ENCODE measurements at places on chromosomes 6 and 20. TPM values are rescaled to one million over a fixed set of nuclear protein-coding genes. Genes with fewer than 3 reads are reported as not detected.

C20orf204 gene
- total RNA-seq = 0.76 TPM

ESR1 gene
- total RNA-seq = 1.8 TPM

AIF1 gene
- total RNA-seq = not detected

BPIFA1 gene
- not detected for total RNA-seq

RNF39 gene
- total RNA-seq = 0.07 TPM

SH3BGRL2 gene
- total RNA-seq = 2.2 TPM

LY6G5C gene
- 0.85 TPM for total RNA-seq

MBOAT1 gene
- total RNA-seq = 1.3 TPM

PHACTR3 gene
- total RNA-seq = not detected

FAXC gene
- total RNA-seq = 0.59 TPM

STX11 gene
- 0.85 TPM for total RNA-seq

GJA10 gene
- total RNA-seq = not detected

BHLHE23 gene
- total RNA-seq = not detected

SMLR1 gene
- total RNA-seq = not detected

ATP6V1G2 gene
- total RNA-seq = 4.3 TPM

BEND6 gene
- total RNA-seq = 12.4 TPM

DEFB132 gene
- total RNA-seq = not detected

LINC00237 gene
- not detected for total RNA-seq

DNMT3B gene
- total RNA-seq = 2.2 TPM

BNIP5 gene
- total RNA-seq = not detected

BMP6 gene
- total RNA-seq = 38.6 TPM

FRS3 gene
- total RNA-seq = 2.8 TPM

HACE1 gene
- 19.9 TPM for total RNA-seq

SLC35F1 gene
- total RNA-seq = 0.07 TPM

SLC35D3 gene
- not detected for total RNA-seq

STMND1 gene
- not detected for total RNA-seq

All from smooth muscle cell of the pulmonary artery (primary cell).